NCI-H2107 (cell line): ENCODE measurements at places on chromosomes 13 and 19.

DNA sequence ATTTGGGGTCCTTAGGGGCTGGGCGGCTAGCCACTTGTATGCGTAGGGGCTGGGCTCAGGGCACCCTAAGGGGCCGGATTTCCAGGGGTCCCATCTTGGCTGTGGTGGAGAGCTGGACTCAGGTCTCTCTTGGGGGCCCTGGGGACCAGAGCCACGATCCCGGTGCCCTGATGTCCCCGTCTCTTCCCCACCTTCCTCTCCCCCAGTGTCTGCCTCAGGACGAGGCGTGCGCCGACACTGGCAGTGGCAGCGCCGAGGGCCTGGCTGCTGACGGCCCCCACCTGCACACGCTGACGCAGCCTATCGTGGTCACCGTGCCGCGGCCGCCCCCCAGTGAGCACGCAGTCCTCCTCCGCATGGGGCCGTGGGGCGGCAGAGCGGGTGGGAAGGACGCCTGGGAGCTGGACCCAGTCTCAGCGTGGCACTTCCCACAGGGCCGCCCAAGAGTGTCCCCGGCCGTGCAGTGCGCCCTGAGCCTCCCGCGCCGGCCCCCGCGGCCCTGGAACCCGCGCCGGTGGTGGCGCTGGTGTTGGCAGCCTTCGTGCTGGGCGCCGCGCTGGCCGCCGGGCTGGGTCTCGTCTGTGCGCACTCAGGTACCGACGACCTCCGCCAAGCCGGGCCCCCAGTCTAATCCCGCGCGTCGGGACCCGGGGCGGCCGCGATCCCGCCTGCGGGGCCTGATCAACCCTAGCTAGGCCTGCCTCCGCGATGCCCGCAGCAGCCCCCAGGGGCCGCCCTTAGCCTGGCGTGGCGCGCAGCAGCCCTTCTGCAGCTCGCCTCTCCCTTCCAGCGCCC, 2.7 kb upstream of the SNAPC2 start:
- DNase-seq: no peak

DNA sequence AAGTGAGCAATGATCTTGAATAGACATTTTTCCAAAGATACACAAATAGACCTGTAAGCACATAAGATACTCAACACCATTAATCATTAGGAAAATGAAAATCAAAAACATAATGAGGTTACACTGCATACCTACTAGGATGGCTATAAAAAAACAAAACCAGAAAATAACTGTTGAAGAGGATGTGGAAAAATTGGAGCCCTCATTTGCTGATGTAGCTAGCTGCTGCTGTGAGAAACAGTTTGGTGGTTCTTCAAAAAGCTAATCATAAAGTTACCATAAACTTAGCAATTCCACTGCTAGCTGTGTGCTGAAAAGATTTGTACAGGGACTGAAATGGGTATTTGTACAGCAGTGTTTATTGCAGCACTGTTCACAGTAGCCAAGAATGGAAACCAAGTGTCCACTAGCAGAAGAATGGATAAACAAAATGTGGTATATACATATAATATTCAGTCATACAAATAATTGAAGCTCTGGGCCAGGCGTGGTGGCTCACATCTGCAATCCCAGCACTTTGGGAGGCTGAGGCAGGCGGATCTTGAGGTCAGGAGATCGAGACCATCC, 46.2 kb downstream of the PDS5B start:
- DNase-seq: no peak

DNA sequence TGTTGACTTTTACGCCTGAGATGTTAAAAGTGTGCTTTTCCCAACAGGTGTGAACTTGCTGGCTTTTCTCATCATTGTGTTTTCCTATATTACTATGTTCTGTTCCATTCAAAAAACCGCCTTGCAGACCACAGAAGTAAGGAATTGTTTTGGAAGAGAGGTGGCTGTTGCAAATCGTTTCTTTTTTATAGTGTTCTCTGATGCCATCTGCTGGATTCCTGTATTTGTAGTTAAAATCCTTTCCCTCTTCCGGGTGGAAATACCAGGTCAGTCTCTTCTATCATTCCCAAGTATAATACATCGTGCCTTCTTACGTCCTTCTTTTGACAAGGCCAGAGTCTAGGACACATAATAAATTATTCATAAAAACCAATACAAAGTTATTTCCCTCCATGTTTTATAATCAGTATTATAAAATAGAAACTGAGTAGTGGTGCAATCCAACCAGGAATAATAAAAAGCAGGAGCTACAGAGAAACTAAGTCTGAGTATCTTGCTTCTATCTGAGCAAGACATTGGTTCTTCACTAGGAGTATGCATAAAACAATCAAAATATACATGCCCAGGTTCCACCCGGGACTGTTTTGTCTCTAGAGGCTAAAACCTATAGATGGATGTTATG, 57.9 kb downstream of the RXFP2 start:
- no peak for DNase-seq

GRCh38 chr19:42092350-42092749, 16.4 kb downstream of the ZNF574 start:
- peak; percentile 49 for DNase-seq

DNA sequence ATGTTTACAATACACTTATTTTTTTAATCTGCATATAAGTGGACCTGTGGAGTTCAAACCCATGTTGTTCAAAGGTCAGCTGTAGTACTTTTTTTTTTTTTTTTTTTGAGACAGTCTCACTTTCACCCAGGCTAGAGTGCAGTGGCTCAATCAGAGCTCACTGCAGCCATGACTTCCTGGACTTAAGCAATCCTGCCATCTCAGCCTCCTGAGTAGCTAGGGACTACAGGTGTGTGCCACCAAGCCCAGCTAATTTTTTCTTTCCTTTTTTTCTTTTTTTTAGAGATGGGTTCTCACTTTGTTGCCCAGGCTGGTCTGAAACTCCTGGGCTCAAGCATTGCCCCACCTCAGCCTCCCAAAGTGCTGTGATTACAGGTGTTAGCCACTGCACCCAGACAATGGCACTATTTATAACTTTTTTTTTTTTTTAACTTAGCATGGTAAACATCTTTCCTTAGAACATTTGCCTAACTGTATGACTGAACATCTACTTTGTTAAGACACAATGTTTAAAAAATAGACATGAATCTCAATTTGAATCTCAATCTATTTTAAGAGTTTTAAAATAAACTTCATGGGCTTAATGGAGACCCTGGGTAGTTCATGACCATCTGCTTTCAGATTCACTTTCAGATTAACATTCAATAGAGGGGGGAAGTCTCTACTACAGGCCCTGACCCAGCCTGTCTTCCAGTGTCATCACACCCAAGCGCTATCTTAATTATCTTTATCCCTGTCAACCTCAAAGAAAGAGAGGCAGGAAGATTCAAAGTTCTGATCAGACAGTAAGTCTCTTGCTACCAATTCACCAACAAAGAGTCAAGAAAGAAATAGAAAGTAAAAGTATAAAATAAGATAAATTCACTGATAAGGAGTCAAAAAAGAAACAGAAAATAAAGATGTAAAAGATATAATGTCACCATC, 97.7 kb upstream of the DOCK9 start:
- no peak for DNase-seq

- DNase-seq: peak; percentile 23
These were observed 12.5 kb upstream of the ACTN4 start for GRCh38 chr19:38634757-38635482.

GRCh38 chr19:33388725-33389420, 15.4 kb downstream of the CEBPG start:
- no peak for DNase-seq

- DNase-seq: no peak
These were observed 31.2 kb upstream of the KL start for GRCh38 chr13:32984857-32985626.
